Bronchial epithelial cell (primary cell): ENCODE measurements at places on chromosomes 11 and 22. TPM values are rescaled to one million over a fixed set of nuclear protein-coding genes. Genes with fewer than 3 reads are reported as not detected.
A peak's percentile ranks its signal among the peaks of the same experiment; 100 is the strongest.

DNA sequence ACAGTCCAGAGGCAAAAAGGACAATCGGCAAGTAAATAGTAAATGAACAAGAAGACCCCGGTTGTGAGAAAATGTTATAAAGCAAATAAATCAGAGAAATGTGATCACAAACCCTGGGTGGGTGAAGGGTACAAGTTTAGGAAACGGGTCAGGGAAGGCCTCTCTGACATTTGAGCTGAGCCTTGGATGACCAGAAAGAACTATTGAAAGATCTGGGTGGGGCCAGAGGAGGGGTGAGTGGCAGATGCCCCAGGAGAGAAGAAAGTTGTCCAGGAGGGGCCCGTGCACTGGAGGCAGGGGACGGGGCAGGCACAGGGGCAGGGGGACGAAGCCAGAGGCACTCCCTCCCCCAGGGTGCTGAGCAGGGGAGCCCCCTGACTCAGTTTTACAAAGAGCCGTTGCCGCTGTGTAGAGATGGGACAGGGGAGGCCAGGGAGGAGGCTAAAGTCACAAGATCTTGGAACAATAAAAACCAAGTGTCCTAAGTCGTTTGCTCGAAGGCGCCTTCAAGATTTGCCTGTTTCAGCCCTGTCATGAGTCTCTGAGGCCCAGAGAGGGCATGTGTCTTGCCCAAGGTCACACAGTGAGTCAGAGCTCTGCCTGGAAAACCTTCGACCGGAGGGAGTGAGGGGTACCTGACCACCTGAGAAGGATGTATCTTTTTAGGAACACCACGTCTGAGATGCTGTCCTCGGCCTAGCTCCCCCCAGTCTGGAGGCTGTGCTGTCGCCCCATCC, 10.8 kb upstream of the PDGFB start:
- DNase-seq: no peak

OR10A2 gene
- total RNA-seq: not detected in 2 replicates

OSBP2 gene
- 23.4 and 32.8 TPM in 2 replicates for total RNA-seq

DNA sequence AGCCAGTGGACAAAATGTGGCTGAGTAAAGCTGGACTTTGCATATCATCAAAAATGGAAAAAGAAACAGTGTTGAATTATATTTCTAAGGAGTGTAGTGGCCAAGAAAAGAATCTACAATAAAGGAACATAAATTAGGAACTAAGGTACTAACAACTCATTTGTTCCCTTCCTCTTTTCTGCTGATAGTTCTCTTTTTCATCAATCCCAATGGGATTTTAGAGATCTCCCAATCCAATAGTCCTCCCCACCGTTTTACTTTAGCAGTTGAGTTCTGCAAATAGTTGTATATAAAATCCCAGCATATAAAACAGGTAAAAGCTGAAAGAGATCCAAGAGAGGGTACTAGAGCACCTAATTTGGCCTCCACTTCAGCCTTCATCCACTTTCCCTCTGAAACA, 2.0 kb downstream of the PRCP start:
- DNase-seq: no peak

- DNase-seq: no peak
These were observed 4.2 kb upstream of the DPF2 start for GRCh38 chr11:65329478-65329877.

GRCh38 chr11:10942620-10943019, 84.8 kb upstream of the ZBED5 start:
- DNase-seq: peak; percentile 61

PNPLA3 gene
- total RNA-seq: 1.3 and 1.7 TPM in 2 replicates

GRCh38 chr11:69193629-69194028, 37.9 kb downstream of the SMIM38 start:
- DNase-seq: no peak

- DNase-seq: no peak
These were observed 1.6 kb upstream of the PLAAT4 start for GRCh38 chr11:63534895-63535461.

GAL gene
- total RNA-seq: 0.53 and 0.77 TPM in 2 replicates

ACRV1 gene
- not detected in 2 replicates for total RNA-seq

DNA sequence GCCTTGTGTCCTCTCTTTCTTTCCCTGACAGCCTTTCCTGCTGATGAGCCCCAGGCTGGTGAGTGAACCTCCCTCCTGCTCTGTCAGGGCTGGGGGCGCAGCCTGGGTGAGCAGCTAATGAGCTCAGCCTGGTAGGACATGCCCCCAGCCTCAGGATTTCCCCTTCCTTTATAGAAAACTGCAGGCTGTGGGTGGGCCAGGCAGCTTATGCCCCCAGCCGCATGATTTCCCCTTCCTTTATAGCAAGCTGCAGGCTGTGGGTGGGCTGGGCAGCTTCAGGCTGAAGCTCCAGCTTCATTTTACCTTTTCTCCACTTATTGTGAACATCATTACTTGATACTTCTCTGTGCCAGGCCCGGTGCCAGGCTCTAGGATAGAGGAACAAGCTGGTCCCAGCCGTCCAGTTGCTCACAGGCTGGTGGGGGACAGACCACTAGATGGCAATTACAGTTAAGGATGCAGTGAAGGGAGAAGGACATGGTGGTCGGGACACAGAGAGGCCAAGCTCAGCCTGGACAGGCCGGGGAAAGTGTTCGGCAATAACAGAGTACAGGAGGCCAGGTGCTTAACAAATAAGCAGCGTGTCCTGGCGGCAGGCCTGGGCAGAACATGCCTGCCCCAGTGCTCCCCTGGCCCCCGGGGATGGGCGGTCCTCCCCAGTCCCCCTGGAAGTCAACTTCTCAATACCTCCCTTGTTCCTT, 5.3 kb downstream of the LGALS12 start:
- DNase-seq: no peak

- DNase-seq: no peak
These were observed 19.3 kb upstream of the IL10RA start for GRCh38 chr11:117966908-117967307.

PANX3 gene
- total RNA-seq: not detected in 2 replicates

DNA sequence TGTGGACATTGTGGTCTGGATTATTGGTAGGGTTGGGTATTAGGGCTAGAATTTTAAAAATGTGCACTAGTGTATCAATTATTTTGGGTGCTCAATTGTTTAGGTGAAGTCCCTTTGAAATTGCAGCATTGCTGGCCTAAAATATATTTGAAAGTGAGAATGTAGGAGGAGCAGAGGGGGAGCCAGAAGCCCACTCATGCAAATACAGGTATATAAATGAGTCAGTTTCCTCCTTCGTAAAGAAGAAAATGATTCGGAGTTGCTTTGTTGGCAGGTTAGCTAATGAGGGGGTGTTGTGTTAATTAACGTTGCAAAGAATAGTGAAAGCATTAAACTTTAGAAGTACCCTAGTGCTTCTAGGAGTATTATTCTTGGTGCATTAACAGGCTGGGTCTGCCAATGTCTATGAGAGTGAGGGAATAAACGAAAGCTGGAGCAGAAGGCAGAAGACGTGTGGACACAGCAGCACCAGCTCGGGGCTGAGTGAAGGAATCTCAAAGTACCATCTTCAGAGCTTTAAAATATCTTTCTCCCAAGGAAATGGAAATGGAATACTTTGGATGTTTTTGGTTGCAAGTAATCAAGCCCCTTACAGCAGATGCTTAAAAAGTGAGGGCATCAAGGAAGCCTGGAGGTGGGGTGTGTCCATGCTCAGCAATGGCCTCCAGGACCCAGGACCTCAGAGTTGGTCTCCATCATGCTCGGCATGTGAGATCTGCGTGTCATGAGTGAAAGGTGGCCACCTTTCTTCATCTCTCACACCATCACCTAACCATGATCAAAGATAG, 522.9 kb downstream of the NTM start:
- DNase-seq: no peak

- DNase-seq: peak; percentile 29
These were observed 5.4 kb upstream of the IGLL5 start for GRCh38 chr22:22882033-22882717.

DNA sequence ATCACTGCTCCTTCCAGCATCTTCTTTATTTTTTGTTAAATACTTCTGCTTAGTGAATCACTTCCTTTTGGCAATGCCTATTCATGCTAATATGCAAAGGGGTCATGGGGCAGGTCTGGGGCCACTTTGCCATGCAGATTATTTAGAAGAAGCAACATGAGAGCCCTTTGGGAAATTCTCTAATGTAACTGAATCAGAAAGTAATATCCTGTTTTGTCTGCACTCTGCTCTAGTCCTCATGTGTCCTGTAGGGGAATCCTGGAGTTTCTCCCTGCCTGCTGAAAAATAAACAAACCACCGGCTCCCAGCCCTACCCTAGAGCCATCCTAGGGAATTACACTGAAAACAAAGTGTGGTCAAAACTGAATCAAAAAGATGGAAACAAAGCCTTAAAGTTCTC, 176.5 kb upstream of the POU2AF2 start:
- peak; percentile 20 for DNase-seq

PAFAH1B2 gene
- 148 and 226 TPM in 2 replicates for total RNA-seq

DERL3 gene
- total RNA-seq: 0.26 TPM in 2 replicates

DNA sequence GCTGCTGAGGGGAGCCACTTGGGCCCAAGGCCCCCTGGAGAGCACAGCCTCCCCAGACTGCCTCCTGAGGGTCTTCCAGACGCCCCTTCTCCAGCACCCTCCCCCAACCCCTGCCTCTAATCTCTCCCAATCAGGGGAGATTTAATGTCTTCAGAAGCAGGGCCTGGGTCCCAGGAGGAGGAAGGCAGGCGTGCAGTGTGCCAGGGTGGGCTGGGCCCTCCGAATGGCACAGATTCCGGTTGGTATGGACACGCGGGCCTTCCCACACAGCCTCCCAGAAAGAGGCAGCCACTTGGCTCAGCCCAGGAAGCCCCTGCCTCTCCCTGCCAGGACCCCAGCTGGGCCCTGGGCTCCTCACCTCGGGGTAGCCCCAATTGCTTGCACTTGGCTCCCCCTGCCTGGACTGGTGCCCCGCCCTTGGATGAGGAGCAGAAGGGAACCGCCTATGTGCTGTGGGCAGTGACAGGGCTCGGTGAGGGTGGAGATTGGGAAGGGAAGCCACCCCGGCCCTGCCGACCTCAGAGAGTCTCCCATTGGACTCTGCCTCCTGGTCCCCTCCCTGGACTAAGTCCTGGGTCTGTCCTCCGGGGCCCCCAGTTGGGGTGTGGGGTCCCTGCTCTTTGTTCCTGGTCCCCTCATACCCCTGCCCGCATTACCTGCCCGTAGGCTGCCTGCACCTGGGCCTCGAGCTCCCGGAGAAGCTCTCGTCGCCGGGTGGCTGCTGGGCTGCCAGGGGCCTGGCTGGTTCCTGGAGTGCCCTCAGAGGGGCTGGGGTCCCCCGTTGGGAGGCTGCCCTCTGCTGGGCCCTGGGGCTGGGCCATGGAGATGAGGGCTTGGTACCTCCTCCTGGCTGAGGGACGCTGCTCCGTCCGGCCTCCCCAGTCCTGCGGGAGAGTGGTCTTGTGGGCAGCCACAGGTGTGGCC, 572 bp upstream of the CABP2 start:
- no peak for DNase-seq

DNA sequence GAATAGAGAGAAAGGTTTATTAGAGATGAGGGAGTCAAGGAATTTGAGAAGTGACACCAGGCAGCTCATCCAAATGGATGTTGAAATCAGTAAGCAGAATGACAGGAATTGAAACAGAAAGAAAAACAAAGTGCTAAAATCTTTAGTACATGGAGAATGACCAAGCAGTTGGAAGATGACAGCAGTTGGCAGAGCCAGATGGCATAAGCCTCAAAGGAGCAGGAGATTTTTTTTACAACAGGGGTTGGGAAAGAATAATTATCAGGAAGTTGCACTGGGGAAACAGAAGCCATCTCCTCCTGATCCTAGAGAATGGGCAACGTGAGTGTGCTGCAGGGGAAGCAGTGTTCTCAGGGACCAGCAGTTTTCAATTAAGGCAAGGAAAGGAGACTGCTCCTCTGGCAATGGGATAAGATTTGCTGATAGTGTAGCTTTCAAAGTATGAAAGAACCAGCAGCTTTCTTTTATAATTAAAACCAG, 28.9 kb downstream of the RAB39A start:
- DNase-seq: no peak

DNA sequence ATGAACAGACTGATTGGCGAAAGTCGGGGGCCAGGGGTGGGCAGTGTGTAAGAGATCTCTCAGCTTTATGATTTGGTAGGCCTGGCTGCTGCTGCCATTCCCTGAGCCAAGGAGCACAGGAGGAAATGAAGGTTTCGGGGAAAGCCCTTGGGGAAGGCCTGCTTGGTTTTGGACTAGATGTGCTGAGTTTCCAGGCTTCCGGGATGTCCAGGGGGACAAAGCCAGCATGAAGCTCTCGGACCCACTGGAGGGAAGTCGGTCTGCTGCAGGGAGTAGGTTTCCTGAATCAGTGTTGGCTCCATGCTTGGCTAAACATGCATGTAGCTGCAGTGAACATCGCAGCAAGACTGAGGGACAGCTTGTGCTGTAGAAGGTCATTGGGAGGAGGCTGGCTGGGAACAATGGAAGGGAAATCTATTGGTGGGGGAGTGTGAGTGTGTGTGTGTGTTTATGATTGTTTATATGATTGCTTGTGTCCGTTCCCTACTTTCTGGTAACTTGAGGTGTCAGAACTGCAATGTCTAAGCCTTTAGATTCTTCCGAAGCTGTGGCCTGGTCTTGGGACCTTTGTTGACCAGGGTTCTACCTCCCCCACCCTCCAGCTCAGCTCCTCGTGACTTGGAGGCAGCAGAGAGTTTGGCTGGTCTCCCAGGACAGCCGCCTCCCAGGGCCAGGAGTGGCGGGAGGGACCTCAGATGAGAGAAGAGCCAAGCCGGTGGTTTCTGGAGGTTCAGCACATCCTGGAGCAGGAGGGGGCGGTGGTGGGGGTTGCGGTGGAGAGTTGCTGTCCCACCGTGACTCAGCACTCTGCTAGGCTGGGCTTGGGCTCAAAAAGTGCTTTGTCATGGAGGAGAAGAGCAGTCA, 4.0 kb upstream of the FTH1 start:
- DNase-seq: peak; percentile 88

DNA sequence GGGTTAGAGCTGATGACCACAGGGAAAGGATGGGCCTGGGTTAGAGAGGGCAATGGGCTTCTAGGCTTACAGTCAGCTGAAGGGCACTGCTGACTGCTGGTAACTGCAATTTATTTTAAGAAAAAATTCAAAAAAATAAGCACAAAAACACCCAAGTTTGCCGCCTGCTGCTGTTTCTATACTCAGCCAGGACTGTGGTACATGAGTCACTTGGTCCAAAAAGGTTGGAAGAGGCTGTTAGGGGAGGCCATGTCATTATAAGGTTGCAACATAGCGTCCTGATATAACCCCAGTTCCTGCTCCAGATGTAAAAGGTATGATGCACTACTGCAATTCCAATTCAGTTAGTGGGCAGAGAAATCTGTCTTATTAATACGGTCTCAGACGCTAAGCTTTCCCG, 98.9 kb downstream of the ETS1 start:
- peak; percentile 89 for DNase-seq
